Hematopoietic multipotent progenitor cell treated with erythropoietin and hydrocortisone succinate and interleukin-3 and kit ligand, for 6 days (in vitro differentiated cells): ENCODE measurements at places on chromosomes 6 and 20.
A peak's percentile ranks its signal among the peaks of the same experiment; 100 is the strongest.

- DNase-seq = peak; percentile 12
Observed at GRCh38 chr6:71454056-71454455, 165.4 kb downstream of the OGFRL1 start.

GRCh38 chr6:39926668-39927067 lies 7.6 kb downstream of the MOCS1 start:
- no peak for DNase-seq

DNA sequence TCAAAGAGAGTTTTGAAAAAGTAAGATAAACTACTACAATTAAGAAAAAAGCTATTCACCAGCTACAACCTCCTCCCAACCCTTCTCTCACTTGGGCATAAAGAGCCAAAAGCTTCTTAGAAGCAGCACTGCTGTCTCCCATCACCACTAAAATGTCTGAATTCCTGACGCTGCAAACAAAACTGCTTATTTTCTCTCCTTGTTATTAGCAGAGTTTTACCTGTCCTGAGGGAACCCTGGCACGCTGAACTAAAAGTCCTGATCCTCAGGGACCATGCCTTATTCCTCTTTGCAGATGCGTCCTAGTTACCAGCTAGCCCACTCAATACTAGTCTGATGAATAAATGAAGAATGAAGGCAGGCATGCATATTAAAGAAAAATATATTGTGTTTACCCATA lies 1.1 kb downstream of the HACE1 start:
- peak; percentile 7 for DNase-seq

- no peak for DNase-seq
Observed at GRCh38 chr6:128357392-128358130, 162.8 kb downstream of the PTPRK start.

DNA sequence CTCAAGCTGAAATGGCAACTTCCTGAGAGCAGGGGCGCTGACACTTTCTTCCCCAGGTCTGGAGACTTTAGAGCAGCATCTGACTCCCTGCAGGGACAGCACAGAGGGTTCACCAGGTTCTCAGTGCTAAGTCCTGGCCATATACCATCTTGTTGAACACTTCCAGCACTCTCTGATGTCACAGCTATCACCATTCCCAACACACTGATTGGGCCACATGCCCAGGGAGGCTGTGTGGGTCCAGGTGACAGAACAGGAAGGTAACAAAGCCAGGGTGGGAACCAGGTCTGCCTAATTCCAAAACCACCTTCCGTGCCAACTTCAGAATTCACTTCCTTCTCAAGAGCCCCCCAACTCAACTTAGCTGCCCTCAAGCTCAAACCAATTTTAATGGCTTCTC lies 4.3 kb downstream of the APCDD1L start:
- no peak for DNase-seq

- no peak for DNase-seq
Observed at GRCh38 chr6:39812853-39813533, 20.8 kb downstream of the DAAM2 start.

DNA sequence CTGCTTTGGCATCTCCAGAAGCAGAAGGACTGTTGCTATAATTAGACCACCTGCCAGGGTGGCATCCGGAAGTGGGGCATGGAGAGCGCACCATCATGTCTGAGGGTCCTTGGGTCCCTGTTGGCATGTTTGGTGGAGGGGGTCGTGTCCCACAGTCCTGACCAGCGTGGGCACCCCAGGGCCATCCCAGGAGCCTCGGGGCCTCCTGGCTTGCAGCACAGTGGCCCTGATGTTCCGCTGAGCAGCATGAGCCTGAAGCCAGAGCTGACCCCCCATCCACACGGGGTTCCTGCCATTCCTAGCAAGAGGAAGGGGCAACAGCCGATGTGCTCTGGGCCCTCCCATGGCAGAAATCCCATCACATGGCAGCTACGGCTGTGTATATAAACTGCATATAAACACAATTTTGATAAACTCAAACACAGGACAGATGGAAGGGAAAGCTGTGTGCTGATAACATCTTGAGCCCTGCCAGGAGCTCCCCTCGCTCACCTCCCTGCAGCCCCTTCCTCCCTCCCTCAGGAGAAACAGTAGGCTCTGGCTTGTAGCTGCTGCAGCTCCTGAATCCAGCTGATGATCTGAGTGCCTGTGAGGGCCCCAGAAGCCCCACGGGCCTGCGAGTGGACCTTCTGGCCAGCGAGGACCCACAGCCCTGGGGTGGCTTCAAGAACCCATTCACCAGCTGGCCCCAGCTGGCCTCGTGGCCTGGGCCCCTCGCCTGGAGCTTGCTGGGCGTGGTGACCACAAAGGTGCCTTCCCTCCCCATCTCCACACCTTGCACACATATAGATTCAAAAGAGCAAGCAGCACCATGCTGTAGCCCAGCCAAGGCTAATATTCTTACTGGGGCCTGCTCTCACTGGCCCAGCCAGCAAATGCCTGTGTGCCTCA lies 321.6 kb downstream of the CDH4 start:
- no peak for DNase-seq

DNA sequence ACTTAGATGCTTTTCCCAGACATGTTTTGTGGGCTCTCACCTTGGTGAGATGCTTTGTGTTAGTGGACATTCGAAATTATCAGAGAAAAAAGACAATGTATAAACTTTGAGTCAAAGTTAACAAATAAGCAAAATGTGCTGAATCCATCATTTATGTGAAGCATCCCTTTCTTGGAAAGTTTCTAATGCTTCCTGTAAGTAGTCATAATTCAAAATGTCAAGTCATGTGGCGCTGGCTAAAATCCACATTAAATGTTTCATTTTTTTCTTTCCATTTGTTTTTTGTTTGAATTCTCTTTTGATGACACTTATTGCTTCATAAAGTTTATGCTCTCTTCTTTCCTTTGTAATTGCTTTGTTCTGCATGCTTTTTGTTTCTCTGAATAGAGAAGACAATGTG lies 107.2 kb upstream of the CENPW start:
- DNase-seq = no peak

DNA sequence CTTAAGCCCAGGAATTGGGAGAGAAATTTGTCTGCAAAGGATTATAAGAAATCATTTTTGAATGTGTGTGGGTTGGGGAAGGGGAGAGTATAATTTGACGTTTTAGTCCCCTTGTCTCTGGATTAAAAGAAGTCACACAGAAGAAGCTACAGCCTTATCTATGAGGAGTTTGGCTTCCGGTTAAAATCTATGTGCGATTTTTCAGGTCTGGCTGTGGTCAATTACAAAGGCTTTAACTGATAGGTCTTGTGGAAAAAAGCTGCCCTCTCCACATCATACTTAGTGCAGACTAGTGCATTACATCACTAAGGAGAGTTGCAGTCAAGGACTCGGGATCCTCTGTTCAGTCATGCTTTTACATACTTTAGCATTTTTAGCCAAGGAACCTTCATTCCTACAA lies 80.3 kb upstream of the HTR1B start:
- DNase-seq = no peak

DNA sequence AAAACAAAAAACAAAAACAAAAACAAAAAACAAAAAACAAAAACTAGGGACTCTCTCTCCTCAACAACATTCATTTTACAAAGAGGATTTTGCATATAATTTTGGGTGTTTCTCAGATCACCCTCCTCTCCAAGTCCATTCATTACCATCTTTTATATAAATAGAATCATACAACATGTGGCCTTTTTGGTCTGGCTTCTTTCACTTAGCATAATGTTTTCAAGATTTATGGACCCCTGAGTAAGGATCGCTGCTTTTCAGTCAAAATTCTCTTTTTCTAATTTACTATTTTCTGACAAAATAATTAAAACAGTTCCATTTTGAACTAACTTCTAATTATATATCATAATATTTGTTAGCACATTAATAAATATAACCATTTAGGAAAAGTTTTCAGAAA lies 94.8 kb downstream of the UBE3D start:
- no peak for DNase-seq

DNA sequence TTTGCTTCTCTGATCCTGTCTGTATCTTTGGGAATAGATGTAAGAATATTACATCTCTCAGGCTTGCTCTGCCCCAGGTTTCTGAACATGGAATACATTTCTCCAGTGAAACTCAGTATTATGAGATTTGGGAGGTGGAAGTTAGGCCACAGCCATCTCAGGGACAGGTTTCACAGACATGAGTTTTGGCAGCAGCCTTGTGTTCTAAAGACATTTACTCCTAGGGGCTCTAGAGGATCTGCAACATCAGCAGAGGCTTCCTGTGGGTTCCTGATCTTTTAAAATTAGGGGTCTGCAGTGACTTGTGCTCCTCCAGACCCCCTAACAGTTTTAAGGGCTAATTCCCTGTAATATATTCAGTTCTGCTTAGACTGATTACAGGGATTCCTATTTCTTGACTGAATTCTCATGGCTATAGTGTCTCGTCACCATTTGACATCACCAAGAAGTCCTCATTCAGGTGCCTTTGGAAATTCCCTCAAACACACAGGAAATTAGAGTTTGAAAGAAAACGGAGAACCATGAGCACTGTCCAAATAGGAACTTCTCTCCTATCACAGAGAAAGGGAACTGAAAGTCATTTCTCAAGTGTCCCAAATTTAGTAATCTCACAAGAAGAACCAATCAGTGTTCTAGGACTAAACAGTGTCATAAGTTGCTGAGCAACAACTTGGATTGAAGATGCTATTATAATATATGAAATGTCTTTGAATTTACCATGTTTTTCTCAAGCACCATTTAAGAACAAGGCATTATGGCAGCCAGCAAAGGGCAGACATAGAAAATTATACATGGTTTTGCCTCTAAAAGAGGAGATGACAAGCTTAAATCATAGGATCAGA lies 2.5 kb upstream of the HLA-DRA start:
- peak; percentile 71 for DNase-seq

- DNase-seq = no peak
Observed at GRCh38 chr6:36147294-36147693, 17.0 kb downstream of the MAPK13 start.

DNA sequence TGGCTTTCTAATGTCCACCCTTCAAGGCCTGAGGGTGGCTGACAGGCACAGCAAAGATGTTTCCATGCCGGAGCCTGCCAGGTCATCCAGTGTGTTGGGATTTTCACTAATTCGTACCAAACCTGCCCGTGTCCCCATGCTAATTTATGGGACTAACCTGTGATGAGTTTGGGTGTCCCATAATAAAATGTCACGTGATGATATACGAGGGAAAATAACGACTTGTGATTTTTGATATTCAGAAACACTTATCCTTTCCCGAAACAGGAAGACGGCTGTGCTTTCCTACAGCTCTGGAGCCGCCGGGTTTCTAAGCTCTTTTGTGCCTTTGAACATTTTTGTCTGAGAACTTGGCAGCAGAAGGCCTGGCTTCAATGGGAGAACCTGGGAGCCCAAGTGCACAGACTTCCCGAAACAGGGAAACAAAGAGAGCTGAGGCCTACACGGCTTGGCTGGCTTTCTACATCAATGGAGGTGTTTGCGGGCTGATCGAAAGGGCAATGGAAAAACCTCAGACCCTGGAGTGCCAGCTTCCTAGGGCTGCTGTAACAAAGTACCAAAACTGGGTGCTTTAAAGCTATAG lies 171.9 kb upstream of the JARID2 start:
- DNase-seq = no peak

DNA sequence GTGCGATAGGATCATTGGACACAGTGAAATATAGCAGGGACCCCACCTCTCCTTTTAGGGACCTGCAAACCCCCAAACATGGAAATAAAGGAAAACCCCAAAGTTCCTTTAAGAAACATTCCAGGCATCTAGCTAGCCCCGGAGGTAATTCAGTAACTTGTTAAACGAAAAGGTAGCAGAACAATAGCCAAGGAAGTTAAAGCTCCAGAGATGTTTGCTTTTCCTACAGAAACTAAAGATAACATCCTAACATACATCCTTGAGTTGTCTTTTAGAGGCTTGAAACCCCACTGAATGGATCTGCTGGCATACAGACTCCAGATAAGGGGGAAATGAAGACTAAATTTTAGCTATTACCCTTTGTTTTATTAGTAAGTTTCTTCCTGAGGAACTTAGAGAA lies 51.0 kb downstream of the FAM184A start:
- no peak for DNase-seq

DNA sequence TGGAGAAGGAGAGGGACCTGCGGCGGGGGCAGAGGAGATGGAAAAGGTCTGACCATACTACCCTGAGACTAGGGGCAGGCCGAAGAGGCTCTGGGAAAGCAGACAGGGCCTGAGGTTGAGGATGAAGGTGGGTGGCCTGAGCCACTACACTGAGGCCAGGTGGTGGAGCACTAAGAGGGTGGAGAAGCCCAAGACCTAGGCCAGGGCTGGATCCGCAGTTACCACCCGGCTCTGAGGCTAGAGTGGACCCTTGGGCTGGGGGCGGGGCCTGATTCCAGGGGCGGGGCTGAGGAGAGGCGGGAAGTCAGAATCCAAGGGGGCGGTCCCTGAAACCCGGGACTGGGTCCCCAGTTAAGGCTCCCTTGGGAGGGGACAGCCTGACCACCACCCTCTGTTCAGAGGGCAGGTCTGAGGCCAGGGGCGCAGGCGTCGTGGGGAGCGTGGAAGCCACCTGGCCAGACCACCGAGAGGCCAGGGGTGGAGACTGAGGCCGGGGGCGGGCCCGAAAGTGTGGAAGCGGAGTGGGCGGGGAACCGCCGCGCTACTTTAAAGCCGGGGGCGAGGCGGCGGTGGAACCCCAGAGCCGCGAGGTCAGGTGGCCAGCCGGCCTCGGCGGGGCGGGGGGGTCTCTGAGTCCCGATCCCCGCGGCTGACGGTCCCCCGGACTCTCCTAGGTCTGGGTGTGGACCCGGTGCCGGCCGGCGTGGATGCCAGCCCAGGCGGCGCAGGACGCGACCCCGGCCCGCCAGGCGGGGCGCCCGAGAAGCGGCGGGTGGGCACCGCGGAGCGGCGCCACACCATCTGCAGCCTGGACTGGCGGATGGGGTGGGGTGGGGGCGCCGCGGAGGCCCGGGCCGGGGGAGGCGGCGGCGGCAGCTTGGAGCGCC lies 8.3 kb downstream of the CCM2L start:
- peak; percentile 41 for DNase-seq

DNA sequence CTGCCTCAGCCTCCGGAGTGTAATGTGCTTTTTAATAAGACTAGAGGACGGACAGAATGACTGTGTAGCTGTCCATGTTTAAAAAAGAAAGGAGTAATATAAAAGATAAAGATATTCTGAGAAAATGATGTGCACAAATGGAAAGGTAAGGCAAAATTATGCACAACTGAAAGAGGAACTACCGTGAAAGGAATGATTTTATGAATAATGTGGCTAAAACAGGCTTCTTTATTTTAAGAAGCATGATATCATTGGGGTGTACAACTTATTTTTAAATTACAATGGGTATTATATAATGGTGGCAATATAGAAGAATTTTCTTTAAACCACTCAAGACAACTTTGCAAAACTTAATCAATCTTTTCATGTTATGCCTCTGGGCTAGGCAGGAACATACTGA lies 78.1 kb downstream of the FIG4 start:
- DNase-seq = no peak
